ENCODE measurements at places on chromosomes 2 and 18.
A peak's percentile ranks its signal among the peaks of the same experiment; 100 is the strongest.

DNA sequence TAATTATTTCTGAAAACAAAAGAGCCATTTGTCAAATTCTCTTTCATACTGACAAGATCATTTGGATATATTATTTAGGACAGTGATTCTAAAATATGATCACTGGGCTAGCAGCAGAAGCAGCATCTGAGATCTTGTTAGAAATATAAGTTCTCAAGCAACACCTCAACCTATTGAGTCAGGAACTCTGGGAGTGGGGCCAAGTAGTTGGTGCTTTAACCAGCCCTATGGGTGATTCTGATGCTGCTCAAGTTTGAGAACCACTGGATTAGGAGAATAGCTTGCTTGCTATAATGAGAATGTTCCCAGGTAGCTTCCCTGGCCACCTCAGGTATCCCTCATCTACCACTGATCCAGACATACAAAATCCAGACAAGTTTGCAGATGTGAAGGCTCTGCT is 466.9 kb upstream of the CELF4 start:
- no peak for DNase-seq

DNA sequence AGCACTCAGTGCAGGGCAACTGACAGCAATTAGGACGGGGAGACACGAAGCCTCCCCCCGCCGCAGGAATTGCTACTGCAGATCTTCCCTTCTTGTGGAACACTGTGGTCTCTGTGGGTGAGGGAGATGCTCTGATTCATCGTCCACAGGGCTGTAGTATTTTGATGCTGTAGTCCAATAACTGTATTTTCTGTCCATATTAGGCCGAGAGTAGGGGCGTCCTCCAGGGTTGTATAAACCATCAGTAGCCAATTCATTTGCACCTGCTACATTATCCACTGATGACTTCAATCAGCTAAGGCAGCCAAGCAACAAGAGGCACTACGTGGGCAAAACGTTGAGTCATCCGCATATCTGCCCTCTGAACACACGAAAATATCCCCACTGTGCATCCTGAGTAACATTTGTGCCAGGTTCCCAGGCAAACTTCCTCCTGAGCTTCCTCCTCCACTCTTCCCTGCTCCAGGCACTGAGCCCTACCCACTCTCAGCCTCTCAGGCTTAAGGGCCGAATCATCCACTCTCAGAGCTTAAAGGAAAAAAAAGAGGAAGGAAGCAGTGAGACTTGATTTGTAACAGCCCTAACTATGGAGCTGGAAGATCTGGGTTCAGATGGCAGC is 62.1 kb downstream of the LBH start:
- peak; percentile 94 for DNase-seq

DNA sequence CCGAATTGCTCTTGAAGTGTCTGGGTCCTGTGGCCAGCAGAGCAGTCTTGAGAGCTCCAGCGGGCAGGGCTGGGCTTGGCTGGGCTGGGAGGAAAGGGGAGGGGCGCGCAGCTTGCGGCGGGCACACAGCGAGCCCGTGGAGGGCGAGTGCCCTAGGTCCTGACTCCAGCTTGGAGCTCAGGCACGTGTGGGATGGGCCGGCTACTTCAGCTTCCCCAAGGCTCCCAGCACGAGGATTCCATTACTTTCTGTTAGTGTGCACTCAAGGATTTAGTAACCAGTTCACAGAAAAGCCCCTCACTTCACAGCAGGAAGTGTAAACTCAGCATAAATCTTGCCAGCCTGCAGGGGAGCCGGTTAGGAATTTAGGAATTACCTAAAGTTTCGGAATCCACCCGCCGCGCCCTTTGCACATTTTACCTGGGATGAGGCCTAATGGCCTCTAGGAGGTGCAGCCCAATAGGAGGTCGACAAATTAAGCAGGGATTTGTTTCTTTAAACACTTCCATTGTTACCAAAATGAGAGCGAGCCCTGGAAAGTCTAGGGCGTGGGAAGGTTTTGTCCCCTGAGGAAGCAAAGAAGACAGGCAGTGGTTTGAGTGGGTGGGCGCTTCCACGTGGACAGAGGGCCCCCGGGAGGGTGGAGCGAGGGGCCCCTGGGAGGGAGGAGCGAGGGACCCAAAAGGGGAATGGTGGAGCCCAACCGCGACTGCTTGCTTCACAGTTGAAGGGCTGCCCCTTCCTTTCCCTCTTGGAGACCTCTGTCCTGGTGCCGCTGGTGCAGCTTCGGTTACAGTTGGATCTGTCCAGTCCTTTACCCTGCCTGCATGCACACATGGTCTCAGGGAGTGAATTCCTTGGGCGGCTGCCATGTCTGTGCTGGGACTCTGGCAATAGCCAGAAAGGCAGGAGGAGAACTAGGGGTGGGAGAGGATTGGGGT is 93.3 kb downstream of the CTAGE1 start:
- DNase-seq = no peak

DNA sequence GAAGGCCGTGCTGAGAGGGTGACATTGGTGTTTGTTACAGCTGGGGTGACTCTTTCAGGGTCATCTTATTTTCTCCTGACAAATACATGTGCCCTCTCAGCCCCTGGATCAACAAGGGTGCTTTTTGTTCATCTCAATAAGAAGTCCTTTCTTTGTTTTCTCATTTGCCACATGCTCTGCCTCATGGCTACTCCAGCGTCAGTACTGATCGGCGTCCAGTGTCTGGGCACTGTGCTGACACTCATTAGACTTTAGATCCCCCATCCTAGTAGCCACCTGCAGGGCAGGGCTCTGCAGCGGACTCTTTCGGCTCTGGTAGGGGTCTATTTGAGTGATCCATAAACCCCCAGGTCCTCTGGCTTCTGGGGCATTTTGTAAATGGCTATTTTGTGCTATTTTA is 38.4 kb downstream of the NPPC start:
- no peak for DNase-seq

DNA sequence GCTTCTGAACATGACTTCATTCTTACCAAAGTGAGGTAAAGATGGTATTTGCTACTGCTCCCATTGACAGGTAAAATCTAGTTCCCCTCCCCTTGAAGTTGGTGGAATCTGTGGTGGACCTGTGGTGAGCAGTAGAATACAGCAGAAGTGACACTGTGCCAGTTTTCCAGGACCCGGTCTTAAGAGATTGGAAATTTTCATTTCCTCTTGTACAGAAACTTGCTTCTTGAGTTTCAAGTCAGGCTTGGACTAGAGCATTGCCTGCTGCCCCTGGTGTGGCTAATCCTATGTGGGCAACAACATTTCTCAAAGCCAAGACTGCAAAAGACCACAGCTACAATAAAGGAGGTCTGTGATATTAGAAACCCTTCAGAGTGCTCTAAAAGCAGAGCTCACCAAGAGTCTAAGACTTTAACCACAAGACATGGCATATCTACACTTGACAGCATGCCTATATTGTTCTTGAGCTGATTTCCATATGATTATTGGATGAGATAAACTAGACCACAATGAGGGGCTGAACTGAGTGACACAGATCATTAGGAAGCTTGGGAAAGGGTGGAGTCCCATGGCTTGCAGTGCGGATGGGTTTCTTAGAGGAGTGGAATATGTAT is 458.1 kb downstream of the BCL11A start:
- no peak for DNase-seq

GRCh38 chr2:88885679-88886416 is 194.4 kb downstream of the RPIA start:
- no peak for DNase-seq

DNA sequence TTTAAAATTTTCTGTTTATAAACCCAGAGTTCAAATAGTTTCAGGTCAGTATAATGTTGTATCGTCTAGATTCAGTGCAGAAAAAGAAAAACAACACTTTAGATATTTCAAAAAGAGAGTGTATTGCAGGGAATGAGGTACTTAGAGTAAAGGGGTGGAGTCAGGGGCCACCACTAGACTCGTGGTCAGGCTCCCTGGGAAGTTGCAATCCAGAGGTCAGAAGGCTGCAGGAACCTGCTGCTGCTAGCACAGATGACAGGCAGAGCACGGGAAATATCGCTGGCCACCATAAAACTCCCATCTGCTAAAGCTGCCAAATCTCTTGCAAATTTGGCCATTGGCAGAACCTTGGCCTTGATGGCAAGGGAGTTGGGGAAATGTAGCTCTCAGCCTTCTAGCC is 64.6 kb downstream of the THNSL2 start:
- DNase-seq = no peak

- DNase-seq = no peak
These were observed 539.3 kb downstream of the TNS1 start for GRCh38 chr2:217463402-217464075.

- no peak for DNase-seq
These were observed 62.0 kb downstream of the REEP1 start for GRCh38 chr2:86275384-86275799.

DNA sequence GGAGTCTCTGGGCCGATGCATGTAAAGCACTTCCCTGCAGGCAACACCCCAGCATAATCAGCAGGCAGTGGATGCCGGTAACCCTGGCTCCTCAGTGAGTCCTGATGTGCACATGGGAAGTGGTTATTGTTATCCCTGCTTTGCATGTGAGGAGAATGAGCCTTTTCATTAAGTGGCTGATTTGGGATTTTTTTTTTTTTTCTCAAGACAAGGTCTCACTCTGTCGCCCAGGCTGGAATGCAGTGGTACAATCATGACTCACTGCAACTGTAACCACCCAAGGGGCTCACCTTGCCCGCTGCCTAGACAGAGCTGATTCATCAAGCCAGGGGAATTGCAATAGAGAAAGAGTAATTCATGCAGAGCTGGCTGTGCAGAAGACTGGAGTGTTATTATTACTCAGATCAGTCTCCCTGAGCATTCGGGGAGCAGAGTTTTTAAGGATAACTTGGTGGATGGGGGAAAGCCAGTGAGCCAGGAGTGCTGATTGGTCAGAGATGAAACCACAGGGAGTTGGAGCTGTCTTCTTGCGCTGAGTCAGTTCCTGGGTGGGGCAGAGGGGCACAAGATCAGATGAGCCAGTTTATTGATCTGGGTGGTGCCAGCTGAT is 95.4 kb downstream of the SOCS6 start:
- DNase-seq = peak; percentile 89

GRCh38 chr2:171134624-171135230 is 26.0 kb downstream of the TLK1 start:
- no peak for DNase-seq

GRCh38 chr18:49447810-49448745 is 12.4 kb downstream of the DYM start:
- DNase-seq = peak; percentile 42

DNA sequence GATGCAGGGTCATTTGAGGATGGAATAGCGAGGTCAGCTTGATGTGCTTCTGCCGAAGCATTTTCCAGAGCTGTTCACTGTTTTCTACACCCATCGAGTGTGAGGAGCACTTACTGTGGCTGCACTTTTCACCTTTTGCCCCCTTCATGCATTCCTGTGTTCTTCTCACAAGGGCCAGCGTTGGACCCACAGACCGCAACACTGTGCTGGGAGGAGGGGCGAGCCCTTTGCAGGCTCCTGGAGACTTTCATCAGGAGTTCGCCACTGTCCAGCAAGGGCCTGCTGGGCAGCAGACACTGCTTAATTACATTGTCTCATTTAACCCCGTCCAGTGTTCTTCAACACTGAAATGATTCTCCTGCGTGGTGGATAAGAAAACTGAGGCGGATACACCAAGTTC is 29.9 kb downstream of the CYP26B1 start:
- no peak for DNase-seq

- DNase-seq = no peak
These were observed 18.3 kb downstream of the RAMP1 start for GRCh38 chr2:237877576-237878307.

DNA sequence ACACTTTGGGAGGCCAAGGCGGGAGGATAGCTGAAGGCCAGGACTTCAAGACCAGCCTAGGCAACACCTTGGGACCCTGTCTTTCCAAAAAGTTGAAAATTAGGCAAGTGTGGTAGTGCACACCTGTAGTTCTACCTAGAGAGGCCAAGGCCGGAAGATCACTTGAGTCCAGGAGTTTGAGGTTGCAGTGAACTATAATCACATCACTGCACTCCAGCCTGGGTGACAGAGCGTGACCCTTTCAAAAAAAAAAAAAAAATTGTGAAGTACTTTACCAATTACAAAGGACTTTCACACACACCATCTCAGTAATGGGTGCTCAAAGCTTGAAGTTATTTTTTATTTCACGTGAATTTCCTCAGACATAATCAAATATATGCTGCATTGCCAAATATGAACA is 65.0 kb downstream of the ATAD2B start:
- no peak for DNase-seq

GRCh38 chr2:53670331-53670730 is 97.3 kb upstream of the CHAC2 start:
- peak; percentile 57 for DNase-seq

DNA sequence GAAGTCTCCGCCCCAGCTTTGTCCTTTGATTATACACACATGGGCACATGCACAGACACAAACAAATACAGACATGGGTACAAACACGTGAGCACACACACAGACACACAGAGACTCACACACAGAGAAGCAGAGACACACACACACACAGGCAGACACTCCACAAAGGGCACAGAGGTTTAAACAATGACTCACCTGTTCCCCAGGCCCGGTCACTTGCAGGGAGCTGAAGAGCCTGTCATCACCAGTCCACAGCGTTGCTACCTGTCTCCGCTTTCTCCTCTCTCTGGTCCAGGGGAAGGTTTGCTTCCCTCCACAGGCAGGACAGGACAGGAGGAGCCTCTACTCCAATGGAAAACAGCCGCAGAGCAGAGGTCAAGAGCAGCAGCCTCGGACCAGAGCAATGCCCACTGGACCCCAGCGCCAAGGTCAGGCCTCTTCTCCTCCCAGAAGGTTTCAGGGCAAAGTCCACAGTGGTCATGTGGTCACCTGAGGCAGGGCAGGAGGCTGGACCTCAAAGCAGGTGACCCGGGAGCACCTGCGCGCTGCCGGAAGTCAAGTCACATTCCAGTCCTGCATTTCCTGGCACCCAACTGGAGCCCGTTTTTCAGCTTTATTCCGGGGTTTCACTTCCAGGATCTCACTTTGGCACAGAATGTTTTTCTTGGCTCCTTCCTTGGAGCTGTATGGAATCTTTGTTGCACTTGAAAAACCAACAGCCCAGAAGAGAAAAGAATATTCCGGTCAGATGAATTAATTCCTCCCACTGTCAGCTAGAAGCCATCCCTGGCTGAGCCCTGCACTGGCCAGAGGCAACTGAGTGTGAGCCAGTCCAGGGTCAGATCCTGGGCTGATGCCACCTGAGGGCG is at the start of gene RAB17:
Gene RAB17 (minus strand): TSS at position 463 of the 869 bp plus-strand sequence. CDS start 4,580 bp downstream, outside the sequence.
- no peak for DNase-seq

- no peak for DNase-seq
These were observed 59.2 kb downstream of the SMAD2 start for GRCh38 chr18:47871288-47871687.

GRCh38 chr2:1728821-1729220 is 15.5 kb downstream of the PXDN start:
- DNase-seq = peak; percentile 47

DNA sequence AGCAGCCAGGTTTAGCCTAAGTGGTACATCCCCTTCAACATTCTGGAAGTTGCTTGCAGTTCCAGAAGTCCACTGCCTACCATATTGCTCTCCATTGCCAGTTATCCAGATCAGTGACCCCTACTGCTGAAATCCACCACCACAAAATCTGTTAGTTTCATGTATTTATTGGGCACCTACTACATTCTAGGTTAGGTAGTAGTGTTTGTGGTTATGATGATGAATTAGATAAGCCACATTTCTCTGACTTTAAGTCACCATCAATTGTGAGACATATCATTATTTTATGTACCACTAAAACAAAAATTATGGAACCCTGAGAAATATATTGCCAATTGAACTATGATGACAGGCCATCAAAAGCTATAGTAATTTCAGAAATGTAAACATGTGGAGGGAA is 139.5 kb upstream of the PKDCC start:
- DNase-seq = no peak
